ENCODE measurements at places on chromosomes 6 and 20.

DNA sequence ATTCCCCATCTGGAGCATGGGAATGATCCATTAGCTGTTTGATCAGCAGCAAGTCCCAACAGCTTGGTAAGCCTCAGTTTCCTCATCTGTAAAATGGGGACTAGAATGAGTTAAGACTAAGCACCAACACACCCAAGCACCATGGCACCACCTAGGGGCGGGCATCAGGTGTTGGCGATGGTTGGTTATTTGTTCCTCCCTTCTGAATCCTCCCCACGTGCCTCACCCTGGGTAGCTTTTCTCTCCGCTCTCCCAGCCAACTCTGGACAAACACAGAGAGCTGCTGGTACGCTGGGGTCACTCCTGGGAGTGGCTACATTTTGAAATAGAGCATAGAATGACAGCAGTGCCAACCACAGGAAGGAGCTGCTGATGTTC, 13.3 kb upstream of the ITPR3 start:
- DNase-seq, result no peak

DNA sequence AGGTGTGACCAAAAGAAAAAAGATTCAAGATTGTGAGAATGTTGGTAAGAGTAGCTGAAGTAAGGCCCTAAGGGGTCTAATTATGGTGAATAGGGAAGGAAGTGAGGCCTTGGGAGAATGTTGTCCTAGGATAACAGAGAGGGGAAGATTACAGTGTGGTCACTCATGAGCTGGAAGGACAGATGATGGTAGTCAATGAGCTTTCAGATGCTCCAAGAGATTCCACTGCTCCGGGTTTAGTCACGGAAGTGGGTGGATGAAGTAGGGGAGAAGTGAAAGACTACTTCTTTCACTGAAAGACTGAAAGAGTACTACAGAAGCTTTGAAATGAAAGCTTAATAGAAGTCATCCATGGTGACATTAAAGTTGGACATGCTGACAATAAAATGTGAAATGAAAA, 108.5 kb downstream of the MMS22L start:
- DNase-seq, result no peak

DNA sequence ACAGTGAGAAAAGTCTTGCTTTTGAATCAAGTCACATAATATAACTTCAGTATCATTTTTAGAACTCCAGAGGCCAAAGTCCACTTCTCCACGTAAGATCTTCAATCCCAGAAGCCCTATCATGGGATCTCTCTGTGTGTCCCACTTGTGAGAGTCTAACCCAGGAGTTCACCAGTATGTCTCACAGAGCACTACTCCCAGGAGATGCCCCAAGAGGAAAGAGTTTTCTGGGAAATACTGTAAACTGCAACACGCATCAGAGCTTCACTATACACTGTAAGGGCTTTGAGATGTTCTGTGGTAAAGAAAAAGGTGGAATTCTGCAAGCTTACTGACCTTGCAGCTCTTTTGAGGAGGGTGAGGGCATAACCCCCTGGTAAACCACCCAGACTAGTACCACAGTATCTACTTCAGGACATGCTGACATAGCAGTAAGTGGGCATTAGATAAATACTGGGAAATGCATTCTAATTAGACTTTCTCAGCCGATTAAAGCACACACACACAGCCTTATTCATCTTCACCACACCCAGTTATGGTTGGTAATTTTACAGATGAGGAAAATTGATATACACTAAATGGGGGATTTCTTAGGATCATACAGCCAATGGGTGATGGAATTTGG, 12.3 kb downstream of the DCBLD1 start:
- DNase-seq, result no peak

DNA sequence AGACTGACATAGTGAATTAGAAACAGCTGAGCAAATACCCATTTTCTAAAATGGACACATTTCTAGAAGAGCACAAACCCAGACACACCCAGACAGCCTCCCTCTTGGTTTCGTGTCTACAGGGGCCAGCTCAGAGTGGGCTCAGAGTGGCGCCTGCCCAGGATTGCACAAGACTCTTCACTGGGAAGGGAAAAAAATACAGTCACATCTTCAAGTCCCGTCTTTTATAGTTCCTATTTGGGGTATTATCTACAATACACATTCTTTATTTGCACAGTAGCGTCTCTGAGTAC, 246.1 kb upstream of the AFDN start:
- no peak for DNase-seq

- DNase-seq, result peak; percentile 33
Observed at GRCh38 chr20:1184638-1185315, at the start of gene TMEM74B. TMEM74B (minus strand) TSS chr20:1184981; CDS start chr20:1183801, 1,180 bp downstream.

GRCh38 chr20:48597521-48598302, 230.1 kb downstream of the PREX1 start:
- DNase-seq, result no peak

- no peak for DNase-seq
Observed at GRCh38 chr6:55668591-55668990, 89.6 kb upstream of the HMGCLL1 start.

DNA sequence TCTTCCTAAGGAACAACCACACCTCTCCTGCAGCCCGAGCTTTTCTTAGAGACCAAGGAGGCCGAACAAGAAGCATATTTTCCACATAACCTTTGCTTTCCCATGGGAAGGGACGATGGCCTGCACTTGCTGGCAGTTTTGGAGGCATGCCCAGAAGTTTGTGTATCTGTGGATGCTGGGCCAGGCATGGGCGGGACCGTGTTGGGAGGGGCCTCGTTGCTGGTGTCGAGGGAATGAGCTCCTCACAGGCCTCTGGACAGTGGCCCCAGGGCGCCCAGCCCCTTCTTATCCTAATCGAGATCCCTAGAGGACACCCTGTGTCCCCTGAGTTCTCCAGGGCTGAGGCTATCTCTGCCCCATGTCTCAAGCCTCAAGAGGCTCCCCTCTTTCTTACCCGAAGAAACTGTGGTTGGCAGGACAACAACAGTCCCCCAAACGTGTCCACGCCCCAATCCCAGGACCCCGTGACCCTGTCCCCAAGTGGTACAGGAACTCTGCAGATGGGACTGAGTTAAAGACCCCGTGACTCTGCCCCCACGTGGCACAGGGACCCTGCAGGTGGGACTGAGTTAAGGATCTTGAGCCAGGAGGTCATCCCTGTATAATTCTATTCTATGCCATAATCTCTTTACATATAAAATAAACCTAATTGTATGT, 99.5 kb upstream of the BHLHE23 start:
- peak; percentile 50 for DNase-seq

- DNase-seq, result peak; percentile 88
Observed at GRCh38 chr20:47196091-47197081, 160.1 kb downstream of the ZMYND8 start.

DNA sequence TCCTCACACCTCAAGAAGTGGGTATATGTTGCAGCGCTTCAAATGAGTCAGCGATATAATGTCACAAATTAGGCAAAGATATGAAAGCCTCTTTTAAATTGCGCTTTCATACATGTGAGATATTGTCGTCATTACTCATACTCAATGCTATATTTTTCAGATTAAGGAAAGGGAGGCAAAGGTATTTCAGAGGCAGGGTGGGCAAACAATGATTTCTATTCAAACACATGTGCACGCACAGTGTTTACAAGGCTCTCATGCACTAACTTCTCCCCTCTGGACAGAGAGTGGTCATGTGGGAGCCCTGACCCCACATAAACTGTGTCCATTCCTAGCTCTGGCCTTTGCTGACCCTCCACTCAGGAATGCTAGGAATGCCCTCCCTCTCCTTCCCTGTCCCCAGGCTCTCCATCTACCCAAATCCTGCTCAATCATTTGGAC, 112.1 kb upstream of the TMEM170B start:
- no peak for DNase-seq

- DNase-seq, result no peak
Observed at GRCh38 chr6:72842140-72842539, 220.3 kb downstream of the KCNQ5 start.

- DNase-seq, result no peak
Observed at GRCh38 chr6:106475284-106475683, 114.8 kb downstream of the CRYBG1 start.

- DNase-seq, result peak; percentile 9
Observed at GRCh38 chr6:54737247-54737646, 109.3 kb upstream of the FAM83B start.

GRCh38 chr6:36104836-36105235, 25.5 kb upstream of the MAPK13 start:
- DNase-seq, result peak; percentile 48

GRCh38 chr6:73585566-73586415, 65.0 kb upstream of the EEF1A1 start:
- peak; percentile 60 for DNase-seq

GRCh38 chr6:129679758-129680157, 30.2 kb downstream of the ARHGAP18 start:
- DNase-seq, result peak; percentile 31

DNA sequence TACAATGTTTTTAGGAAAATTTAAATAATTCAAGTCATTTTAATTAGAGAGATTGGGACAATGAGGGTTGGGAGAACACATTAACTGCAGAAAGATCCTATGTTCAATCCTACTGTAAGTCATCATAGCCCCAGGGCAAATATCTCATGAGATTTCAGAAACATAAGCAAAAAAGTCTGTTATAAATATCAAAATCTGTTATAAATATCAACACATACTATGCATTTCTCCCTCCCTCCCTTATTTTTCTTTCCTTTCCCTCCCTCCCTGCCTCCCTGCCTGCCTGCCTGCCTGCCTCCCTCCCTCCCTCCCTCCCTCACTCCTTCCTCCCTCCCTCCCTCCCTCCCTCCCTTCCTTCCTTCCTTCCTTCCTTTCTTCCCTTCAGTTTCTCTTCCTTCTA, 267.3 kb upstream of the SASH1 start:
- no peak for DNase-seq

GRCh38 chr20:24990810-24991252, 1.7 kb downstream of the APMAP start:
- DNase-seq, result no peak

GRCh38 chr6:52293067-52293466, 8.5 kb upstream of the MCM3 start:
- no peak for DNase-seq

DNA sequence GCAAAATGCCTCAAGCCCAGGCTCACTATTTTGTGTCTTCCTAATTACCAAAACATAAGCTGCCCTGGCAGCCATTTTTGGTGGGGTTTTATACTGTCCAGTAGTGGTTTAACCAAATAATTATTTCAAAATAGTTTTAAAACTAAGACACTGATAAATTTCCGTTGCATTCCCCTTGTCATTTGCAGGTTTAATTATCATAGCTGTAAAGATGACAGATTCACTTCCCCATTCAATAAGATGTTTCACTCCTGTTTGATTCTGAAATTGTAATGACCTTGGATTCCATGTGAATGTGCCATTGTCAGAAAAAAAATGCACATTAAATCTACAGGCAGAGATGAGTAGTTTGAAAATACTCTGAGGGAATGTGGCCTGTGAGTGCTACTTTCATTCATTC, 172.0 kb downstream of the COL9A1 start:
- no peak for DNase-seq

GRCh38 chr20:6636209-6637159, 131.0 kb upstream of the BMP2 start:
- peak; percentile 66 for DNase-seq

- no peak for DNase-seq
Observed at GRCh38 chr6:84685983-84686584, 78.3 kb downstream of the TBX18 start.

DNA sequence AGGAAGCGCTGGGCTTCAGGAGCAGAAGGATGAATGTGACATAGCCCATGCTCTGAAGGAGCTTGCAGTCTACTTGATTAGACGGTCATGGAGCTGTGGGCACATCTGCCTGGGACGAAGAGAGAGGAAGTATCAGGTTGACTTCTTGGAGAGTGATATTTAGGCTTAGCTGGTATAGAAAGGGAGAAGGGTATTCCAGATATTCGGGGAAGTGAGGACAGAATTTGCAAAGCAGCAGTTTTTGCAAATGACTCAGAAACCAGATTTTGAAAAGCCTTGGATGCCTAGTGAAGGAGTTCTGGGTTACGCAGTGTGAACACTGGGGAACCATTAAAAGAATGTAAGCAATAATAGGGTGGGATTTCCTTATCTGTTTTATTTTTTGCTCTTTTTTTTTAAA, 60.7 kb downstream of the EYA4 start:
- DNase-seq, result no peak

- DNase-seq, result no peak
Observed at GRCh38 chr6:78631976-78632375, 235.4 kb upstream of the IRAK1BP1 start.

- no peak for DNase-seq
Observed at GRCh38 chr6:143783077-143783476, 60.1 kb upstream of the LTV1 start.

DNA sequence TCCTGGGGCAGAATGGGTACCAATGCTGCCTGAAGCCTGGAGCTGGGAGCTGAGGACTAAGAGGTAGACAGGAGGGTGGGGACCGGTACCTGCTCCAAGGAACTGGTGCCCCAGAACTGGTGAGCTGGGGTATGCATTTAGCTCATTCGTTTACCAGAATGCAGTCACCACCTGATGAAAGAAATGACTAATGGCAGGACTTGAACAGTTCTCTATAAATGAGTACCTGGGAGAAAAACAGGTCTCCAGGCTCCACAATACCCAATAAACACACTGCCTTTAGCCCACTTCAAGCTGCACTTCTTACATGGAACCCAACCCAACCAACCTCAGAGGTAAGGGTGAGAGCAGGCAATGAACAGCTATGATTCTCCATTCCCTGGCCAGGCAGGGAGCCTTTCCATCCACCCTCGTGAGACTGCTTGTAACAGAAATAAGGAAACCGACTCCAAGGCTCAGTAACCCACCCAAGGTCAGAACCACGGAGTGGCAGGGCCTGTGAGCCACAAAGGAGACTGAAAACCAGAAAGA, 15.4 kb downstream of the FKBP1A start:
- DNase-seq, result no peak

- DNase-seq, result no peak
Observed at GRCh38 chr6:83509441-83509840, 2.9 kb upstream of the PRSS35 start.

DNA sequence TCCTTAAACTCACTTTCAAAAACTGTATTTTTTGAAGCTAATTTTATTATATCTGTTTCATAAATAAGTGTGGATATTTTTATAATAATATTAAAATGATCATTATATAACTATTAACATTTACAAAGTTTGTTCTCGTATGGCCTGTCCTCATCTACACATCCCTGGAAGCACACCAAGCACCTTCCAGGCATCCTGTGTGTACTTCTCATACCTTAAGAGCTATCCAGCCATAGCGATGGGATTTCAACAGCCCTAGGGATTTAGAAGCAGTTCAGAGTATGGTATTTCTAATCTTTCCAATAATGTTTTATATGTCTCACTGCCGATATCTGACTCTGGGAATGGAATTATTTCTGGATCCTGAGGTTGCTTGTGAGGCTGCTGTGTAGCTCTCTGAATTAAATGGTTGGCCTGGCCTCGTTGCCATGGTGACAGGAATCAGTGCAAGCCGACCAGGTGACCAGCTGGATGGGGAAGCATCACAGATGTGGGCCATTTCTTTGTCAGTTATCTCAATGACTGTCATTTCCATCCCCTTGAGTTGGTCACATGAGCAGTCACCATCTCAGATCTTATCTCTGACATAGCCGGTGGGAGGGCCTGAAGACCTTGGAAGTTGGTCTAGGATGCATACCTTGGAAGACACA, 265.2 kb upstream of the RIN2 start:
- DNase-seq, result no peak

GRCh38 chr20:63114006-63114692, 101.8 kb downstream of the YTHDF1 start:
- DNase-seq, result no peak

GRCh38 chr6:138989098-138989983, 1.3 kb upstream of the REPS1 start:
- no peak for DNase-seq

Measured in AG20443 (cell line).